ENCODE measurements at places on chromosomes 7 and 10. TPM values are rescaled to one million over a fixed set of nuclear protein-coding genes. Genes with fewer than 3 reads are reported as not detected.

Gene LRRC17
- 0.63 TPM for polyA plus RNA-seq

Gene MALRD1
- polyA plus RNA-seq = 4.6 TPM

Gene SUN1
- 56.9 TPM for polyA plus RNA-seq

Gene GPRIN2
- not detected for polyA plus RNA-seq

Gene EBLN1
- not detected for polyA plus RNA-seq

Gene CPA4
- not detected for polyA plus RNA-seq

Gene SDHAF3
- 69.2 TPM for polyA plus RNA-seq
